ENCODE measurements at places on chromosomes 13 and 19. TPM values are rescaled to one million over a fixed set of nuclear protein-coding genes. Genes with fewer than 3 reads are reported as not detected.

DNA sequence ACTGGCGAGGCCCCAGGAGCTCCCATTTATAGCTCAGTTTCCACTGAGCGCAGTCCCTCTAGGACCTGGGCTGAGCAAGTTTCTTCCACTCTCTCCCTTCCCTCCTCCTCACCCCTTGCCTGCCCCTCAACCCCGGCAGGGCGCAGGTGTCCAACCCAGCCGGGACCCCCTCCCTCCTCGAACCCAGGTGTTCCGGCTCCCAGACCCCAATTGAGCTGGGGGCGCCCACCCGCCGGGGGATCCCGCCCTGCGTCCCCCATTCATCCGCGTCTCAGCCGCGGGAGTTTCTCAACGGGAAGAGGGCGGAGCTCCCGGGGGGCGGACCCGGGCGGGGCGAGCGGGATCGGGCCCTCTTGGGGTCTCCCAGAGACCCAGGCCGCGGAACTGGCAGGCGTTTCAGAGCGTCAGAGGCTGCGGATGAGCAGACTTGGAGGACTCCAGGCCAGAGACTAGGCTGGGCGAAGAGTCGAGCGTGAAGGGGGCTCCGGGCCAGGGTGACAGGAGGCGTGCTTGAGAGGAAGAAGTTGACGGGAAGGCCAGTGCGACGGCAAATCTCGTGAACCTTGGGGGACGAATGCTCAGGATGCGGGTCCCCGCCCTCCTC, at the start of gene KIRREL2:
TSS of gene KIRREL2 (plus strand) at position 366 of the 604 bp plus-strand sequence. CDS start at position 575, 209 bp downstream.
- DNase-seq, result peak; percentile 21

DNA sequence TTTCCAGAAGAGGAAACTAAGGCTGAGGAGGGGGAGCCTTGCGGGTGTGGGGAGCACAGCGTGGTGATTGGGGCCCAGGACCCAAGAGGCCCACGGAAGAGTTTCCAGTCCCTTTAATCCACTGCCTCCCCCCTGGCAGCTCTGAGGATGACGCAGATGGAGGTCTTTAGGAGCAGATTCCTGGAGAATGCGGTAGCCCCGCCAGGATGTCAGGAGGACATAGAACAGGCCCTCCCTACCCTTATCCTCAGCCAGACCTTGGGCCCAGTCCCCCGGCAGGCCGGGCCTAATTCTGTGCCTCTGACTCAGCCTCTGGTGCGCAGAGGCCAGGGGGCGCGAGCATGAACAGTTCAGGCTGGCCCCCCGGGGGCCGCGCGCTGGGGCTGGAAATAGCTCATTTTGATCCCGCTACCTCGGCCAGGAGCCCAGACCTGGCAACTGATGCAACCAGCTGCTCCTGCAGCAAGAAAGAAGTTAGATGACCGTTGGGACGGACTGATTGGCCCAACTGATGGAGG, 461 bp upstream of the HSPB6 start:
- DNase-seq, result peak; percentile 92

The CLEC11A gene
- 30.3 TPM for total RNA-seq

GRCh38 chr19:28330831-28331230, 882.1 kb downstream of the UQCRFS1 start:
- DNase-seq, result no peak

The ZNF20 gene
- total RNA-seq, result 4.7 TPM

DNA sequence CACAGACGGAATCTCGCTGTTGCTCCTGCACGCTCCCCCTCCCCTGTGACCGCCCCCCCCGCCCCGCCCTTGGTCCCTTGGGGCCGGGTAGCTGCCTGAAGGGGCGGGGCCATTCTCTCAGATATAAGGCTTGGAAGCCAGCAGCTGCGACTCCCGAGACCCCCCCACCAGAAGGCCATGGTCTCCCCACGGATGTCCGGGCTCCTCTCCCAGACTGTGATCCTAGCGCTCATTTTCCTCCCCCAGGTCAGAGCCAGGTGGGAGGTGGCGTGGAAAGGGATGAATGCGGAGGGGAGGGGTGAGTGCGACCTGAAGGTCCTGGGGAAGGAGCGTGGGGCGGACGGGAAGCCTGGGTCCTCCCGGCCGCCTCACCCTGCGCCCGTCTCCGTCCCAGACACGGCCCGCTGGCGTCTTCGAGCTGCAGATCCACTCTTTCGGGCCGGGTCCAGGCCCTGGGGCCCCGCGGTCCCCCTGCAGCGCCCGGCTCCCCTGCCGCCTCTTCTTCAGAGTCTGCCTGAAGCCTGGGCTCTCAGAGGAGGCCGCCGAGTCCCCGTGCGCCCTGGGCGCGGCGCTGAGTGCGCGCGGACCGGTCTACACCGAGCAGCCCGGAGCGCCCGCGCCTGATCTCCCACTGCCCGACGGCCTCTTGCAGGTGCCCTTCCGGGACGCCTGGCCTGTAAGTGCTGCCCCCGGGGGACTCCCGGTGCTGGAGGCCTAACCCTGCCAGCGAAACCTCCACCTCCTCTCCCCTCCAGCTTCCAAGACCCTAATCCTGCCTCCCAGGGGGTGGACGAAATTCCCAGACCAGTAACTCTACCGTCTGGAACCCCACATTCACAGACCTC, at the start of gene DLL3:
TSS of gene DLL3 (plus strand) at position 150 of the 845 bp plus-strand sequence. CDS start at position 178, 28 bp downstream.
- DNase-seq, result peak; percentile 31

The RYR1 gene
- 0.07 TPM for total RNA-seq

DNA sequence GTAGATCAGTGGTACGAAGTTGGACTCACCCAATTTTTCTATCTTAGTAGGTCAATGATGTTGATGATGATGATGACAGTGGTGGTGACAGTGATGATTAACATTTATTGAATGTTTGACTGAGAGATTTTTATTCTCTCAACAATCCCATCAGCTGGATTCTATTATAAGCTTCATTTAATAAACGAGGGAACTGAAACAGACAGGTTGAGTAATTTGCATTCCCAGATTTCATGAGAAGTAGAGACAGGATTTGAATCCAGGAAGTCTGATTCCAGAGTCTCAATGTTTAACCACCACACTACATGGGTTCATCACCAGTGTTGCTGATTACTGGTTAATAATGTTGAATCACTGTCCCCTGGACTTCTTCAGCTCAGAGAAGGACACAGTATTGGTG, 168.9 kb downstream of the FLT1 start:
- DNase-seq, result no peak
